ENCODE measurements at places on chromosomes 7 and 10.

DNA sequence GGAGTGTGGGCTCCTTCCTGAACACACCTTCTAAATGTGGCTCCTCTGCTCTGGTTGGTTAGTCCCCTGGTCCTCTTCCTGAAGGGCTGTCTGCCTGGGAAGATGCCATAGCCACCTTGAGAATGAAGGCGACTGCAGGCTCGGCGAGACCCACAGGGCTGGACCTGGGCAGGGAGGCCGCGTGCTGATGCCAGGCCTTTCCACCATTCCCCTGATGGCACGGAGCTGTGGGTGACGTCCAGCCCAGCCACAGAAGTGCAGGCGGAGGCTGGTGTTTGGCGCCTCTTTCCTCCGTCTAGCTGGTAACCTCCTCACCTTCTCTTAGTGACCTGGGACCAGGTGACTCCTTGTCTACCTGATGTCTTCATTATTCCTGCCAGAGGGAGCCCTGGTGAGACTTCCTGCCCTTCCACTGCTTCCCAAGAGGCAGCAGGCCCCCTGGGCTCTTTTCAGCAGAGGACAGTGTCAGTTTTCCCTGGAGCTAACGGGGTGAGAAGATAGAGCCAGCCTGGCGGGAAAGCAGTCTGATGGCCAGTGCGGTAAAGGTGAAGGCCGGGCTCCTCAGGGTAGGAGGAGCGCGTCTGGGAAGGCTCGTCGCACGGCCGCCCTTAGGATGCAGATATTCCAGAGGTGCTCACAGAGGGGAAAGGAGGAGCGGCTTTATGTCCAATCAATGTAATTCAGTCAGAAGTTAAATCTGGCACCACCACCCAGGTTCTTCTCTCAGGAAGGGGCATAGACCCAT, 34.9 kb downstream of the GBX1 start:
- no peak for DNase-seq

DNA sequence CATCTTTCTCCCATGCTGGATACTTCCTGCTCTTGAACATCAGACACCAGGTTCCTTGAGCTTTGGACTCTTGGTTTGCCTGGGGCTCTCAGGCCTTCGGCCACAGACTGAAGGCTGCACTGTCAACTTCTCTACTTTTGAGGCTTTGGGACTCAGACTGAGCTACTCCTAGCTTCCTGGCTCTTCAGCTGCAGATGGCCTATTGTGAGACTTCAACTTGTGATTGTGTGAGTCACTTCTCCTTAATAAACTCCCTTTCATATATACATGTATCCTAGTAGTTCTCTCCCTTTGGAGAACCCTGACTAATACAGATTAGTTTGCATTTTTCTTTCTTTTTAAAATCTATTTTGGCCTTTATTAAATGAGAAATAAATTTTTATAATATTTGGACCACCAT, 276.2 kb upstream of the SEMA3C start:
- DNase-seq, result no peak

GRCh38 chr10:19412531-19412930, 363.9 kb downstream of the MALRD1 start:
- no peak for DNase-seq

DNA sequence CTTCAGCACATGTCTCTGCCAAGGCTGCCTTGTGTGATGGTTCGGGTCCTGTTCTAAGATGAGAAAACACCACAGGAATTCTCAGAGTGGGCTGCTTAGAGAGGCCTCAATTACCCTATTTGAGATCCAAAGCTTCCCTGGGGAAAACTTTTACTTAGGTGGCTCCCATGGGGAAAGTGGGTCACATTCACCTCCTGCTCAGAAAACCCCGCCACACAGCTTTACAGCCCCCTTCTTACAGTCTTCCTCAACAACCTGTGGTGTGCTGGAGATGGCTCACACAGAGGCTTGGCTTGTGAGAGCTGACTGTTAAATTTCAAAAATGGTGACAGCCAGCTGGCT, 36.6 kb upstream of the KCNIP2 start:
- no peak for DNase-seq

DNA sequence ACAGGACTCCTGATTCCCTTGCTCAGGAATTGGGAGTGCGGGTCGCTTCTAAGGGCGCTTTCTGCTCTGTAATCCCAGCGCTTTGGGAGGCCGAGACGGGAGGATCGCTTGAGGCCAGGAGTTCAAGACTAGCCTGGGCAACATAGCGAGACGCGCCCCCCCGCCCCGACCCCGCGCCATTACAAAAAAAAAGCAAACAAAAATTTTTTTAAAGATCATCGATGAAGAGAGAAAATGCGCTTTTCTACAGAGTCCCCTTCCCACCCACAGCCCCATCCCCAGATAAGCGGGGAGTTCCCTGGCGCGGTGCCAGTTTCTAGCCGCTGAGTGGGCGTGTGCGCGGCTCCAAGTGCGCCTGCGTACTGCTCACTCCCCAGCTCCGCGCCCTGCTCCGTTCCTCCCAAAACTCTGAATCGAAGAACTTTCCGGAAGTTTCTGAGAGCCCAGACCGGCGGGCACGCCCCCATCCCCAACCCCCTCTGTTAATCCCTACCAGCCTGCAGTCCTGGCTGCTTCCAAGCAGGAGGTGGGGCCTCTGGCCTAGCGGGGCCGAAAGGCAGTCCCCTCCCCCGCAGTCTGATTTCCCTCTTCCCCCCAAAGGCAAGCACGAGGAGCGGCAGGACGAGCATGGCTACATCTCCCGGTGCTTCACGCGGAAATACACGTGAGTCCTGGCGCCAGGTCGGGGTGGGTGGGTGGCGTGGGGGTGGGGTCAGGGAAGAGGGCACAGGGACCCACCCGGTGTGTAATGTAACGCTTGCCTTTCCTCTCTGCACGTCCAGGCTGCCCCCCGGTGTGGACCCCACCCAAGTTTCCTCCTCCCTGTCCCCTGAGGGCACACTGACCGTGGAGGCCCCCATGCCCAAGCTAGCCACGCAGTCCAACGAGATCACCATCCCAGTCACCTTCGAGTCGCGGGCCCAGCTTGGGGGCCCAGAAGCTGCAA, 1.0 kb downstream of the HSPB1 start:
- peak; percentile 63 for DNase-seq

DNA sequence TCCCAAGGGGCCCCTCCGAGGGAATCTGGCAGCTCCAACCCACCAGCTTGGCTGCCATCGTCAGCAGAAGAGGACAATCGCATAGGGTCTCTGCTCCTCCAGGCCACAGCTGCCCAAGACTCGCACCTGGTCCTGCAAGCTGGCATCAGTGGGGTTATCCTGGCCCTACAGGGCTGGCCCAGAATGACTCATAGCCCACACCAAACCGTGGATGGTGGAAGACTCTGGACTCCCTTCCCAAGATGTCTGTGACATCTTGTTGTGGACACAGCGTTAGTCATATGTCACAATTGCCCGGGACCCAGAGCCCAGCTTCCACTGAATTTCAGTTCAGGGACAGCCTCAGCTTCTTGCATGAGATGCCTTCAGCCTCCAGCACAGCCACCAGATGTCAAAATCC, 91.5 kb upstream of the CUX1 start:
- peak; percentile 50 for DNase-seq

- no peak for DNase-seq
Observed at GRCh38 chr10:70135046-70135445, 2.4 kb upstream of the AIFM2 start.

GRCh38 chr10:92664322-92664721, 25.4 kb upstream of the HHEX start:
- DNase-seq, result no peak

DNA sequence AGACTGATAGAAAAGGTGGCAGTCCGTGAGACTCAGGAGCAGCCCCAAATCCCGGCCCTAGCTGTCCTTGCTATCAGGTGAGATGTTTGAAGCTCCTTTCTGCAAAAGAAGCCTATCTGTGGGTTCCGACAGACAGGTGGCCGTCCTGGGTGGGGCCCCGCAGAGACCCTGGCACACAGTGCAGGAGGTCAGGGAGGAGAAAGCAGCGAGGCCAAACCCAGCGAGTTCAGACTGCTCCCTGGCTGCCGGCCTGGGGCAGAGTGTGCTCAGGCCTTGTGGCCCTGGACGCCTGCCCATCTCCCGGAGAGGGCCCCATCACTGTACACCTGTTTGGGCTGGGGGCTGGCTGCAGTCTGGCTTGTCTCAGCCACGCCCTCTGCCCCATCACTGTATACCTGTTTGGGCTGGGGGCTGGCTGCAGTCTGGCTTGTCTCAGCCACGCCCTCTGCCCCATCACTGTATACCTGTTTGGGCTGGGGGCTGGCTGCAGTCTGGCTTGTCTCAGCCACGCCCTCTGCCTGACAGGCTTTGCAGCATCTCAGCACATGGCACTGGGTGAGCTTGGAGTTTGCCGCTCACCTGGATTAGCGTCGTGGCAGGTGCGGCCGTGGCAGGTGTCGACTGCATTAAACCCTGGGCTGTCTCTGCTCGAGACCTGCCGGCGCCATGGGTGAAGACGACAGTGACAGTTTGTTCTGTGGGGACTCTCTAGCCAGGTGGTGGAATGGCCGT, 11.8 kb upstream of the PRKAR1B start:
- DNase-seq, result no peak

GRCh38 chr7:14197280-14197679, 207.8 kb upstream of the ETV1 start:
- no peak for DNase-seq

DNA sequence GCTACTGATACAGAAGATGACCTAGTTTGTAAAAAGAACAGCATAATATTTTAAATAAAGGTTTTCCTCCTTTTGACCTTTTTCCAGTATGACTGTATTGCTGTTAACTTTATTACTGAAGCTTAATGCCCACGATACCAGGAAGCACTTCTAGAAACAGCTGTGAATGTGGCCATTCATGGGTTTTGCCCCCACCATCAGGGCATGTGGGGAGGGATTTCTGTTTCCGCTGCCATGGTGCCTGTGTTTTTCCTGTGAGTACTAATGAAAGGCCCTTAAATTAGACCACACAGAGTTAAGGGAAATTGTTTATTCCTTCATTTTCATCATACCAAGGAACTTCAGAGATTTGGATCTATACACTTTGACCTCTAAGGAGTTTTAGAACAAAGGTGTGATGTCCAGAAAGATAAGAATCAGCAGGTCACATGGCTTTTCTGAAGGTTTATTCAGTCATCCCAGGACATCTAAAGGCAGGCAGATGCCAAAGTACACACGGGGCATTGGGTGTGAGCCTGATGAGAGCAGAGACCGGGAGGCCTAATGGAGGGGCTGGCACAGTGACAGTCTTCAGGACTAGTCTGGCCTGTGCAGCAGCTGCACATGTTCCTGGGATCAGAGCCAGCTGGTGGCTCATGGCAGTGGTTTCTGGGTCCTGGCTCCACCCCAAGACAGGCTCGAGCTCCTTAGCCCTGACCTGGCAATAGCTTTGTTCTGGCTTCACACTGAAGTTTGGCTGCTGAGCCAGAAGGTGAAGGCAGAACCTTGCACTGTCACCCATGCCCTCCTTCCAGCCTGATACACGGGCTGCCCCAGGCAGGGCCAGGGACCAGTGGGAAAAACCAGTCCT, 190.9 kb downstream of the REEP3 start:
- DNase-seq, result peak; percentile 78

DNA sequence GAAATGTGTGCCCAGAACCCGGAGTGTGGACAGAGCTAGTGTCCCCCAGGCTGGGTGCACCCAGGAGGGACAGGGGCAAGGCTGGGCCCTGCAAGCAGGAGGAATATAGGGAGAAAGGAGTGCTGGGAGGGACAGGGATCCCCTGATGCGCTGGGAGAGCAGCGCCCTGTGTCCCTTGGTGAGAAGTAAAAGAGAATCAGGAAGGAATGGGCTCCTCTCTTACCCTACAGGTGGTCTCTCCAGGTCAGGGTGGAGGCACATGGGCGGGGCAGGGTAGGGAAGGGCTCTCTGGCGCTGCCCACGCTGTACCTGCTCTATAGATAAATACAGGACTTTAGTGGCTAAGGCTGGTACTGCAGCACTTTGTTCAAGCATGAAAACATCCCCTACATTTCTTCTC, 753.8 kb downstream of the GRID1 start:
- DNase-seq, result no peak

DNA sequence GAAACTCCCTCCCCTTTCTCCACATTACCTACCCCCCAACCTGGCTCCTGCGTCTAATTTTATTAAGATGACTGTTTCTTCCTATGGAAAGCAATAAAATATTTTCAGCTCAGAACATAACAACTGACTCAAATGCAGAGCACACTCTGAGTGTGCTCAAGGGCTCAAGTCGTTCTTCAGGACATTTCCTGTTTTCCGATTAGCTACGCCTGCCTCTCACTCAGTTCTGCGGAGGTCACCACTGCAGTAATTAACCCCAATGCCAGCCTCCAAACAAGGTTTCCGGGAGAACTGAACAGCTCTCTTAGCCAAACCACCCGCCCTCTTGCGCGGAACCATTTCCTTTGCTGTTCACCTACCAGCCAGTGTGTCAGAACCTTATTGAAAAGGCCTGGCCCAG, 19.3 kb downstream of the MYOF start:
- DNase-seq, result no peak

DNA sequence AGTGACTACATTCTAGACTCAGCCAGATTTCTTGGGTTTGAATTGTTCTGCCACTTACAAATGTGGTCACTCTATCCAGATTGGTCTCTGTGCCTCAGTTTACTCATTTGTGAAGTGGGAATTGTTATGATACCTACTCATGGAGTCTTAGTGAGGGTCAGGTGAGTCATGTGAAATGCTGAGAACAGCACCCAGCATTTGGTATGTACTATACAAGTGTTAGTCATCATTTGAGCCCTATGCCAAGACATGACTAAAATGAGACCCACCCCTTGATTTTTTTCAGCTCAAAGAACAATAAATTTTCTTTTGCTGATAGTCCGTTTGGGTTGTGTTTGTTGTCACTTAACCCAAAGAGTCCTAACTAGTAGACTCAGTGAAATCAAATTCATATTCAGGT, 92.8 kb downstream of the CHN2 start:
- no peak for DNase-seq

GRCh38 chr7:50304911-50305582, 531 bp downstream of the IKZF1 start:
- peak; percentile 24 for DNase-seq

DNA sequence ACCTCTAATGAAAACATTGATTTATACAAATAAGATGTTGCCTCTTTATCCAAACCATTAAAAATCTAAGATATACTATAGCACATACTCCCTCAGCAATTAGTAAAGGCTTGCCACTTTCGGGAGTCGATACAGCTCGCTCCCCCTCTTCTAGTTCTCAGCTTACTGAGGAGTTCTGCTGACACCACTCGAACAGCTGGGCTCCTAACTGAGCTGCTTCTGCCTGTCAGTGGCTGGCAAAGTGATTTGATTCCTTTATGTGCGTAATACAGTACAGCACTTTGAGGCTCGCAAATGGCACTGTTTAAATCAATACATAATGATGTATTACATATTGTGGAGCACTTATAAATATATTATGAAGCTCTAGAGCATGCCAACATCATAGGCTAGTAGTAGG, 241.8 kb downstream of the CREB5 start:
- DNase-seq, result peak; percentile 78

- DNase-seq, result no peak
Observed at GRCh38 chr10:86363833-86364490, 2.6 kb downstream of the GRID1 start.

Data from NCI-H524 (cell line).